Retina (tissue), 1 donor: ENCODE measurements at places on chromosomes 5 and 9.

DNA sequence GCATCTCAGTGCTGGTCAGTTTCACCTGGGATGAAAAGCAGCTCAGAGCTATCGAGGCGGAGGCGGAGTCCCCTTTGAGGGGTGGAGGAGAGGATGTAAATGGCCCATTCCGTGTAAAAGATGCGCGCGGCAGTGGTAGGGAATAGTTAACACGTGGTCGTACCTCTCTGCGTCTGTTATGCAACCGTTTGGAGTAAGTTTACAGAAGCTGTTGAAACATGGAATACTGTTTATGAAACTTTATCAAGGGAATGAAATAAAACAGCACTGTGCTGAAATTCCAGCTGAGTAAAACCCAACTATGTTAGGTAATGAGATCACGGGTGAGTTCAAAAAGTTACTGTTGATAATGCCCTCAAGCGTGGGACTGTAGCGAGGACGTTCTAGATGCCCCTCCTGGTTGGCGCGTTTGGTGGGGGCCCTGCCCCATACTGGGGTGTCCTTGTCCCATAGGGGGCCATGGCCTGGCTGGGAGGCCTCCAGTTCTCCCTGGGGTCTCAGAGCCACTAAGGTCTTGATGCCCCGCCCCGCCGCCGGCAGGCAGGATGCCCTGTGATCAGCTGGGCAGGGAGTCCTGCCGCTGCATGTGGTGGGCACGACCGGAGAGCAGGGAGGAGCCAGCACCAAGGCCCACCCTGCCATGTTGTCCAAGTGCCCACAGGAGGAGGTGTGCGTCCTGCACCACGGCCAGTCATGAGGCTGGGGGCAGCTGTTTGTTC, 90.9 kb downstream of the COL5A1 start:
- DNase-seq = no peak

- no peak for DNase-seq
Observed at GRCh38 chr9:127166651-127167524, 44.5 kb upstream of the ANGPTL2 start.

GRCh38 chr5:60638300-60638699, 61.7 kb downstream of the DEPDC1B start:
- no peak for DNase-seq

- DNase-seq = no peak
Observed at GRCh38 chr5:1343931-1344901, 683 bp downstream of the CLPTM1L start.

GRCh38 chr9:6631207-6631512, 14.4 kb downstream of the GLDC start:
- DNase-seq = no peak

DNA sequence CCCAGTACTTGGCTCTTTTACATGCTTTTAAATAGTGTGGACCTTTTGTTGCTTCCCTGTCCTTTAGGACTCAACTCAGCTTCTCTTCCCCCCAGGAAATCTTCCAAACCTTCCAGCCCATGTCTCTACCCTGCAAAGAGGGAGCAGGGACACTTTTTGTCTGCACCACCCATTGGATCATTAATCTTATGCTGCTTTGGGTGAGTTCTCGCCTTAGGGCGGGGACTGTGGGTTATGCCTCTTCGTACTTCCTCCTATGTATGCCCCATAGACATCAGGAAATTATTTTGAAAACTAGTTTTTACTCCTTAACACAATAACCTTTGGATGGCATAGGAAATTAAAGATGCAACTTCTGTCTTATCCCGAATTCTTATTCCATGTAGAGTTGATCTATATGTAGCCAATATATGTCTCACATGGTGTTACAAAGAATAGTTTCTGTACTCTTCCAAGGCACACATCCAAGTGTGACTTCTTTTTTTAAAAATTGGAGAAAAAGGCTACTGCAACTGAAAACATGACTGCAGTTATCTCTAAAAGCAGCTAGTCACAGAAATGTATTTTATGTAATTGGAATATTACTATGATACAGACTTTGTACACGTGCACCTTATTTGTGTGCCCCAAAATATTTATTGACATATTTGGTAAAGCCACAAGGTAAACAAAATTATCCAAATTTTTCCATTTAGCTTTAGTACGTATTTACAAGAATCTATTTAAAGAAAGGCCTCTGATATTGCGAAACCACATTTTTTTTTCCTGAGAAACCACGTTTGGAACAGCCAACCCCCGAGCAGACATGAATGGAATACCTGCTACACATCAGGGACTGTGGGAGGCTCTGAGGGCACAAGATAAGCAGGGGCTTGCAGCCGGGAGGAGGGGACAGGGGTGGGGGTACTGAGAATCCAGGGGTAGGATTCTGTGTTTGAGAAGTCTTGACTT, 133.6 kb downstream of the WDR41 start:
- DNase-seq = no peak

GRCh38 chr5:107149243-107150005, 521.3 kb downstream of the EFNA5 start:
- DNase-seq = no peak

GRCh38 chr5:43007911-43008362, 32.2 kb downstream of the ANXA2R start:
- DNase-seq = peak; percentile 94

- no peak for DNase-seq
Observed at GRCh38 chr9:7237473-7238246, 479.9 kb downstream of the KDM4C start.

GRCh38 chr5:171312129-171312974, 3.3 kb downstream of the TLX3 start:
- peak; percentile 66 for DNase-seq

- DNase-seq = no peak
Observed at GRCh38 chr9:88198341-88198807, 60.1 kb upstream of the SPATA31C2 start.

- peak; percentile 65 for DNase-seq
Observed at GRCh38 chr9:33225319-33226147, 14.4 kb upstream of the SPINK4 start.

DNA sequence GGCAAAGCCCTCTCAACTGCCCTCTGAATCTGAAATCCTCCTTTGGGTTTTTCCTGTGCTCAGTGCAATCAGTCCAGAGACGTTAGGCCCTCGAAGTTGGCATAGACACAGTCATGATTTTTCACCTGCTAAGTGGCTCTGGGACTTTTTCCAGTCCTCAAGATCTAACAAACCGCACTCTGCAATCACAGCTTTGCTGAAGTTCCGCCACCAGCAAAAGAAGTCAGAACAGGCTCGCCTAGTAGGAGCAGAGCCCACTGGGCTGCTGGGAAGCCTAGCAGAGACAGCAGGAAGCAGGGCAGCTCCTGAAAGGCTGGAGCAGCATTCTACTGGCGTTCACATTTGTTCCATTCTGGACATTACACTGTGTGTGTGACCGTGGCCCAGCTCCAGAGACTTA, 222.8 kb upstream of the KIF2A start:
- DNase-seq = no peak

DNA sequence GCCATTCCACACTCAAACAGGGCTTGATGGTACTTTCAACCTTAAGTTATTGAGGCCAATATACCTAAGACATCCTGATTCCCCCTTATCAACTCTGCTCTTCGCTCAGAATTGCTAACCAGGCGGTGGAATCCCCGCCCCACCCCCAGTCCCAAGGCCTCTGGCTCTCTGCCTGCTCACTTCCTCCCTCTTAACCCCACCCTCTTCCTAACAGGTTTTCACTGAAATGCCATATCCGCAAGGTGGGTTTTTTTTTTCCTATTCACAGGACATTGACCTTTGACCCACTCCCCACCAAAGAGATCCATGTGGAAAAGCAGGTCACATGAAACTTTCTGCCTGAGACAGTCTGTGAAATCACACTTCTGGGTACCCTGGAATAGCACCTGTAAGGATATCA, 66.6 kb upstream of the IFNK start:
- no peak for DNase-seq

DNA sequence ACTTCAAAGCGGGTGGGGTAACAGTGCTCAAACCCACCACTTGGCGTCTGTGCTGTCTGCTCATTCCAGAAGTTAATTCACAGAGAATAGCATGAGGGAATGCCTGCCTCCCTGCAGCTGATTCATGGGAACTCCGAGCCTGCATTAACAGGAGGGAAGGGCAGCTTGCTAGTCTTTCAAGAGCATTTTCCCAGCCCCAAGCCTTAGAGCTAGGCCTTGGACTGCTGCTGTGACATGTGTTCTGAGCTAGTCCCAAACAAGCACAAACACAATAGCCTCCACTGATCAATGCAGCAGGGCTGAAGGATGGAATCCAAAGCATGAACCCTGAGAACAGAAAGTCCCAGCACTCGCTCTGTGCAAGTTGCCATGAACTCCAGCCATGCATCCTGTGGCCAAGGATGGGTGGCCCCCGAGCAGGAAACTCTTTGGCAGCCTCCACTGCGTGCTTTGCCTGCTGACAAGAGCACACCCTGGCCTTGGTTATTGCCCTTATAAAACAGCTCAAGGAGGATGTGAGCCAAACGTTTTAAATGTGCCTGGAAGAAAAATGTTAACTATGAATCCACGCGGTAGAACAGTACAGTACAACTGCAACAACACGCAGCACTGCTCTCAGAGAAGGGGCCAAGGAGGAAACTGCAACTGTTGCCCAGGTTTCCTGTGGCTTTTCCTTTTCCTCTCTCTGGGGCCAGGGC, 653.1 kb upstream of the KLF4 start:
- DNase-seq = peak; percentile 78

DNA sequence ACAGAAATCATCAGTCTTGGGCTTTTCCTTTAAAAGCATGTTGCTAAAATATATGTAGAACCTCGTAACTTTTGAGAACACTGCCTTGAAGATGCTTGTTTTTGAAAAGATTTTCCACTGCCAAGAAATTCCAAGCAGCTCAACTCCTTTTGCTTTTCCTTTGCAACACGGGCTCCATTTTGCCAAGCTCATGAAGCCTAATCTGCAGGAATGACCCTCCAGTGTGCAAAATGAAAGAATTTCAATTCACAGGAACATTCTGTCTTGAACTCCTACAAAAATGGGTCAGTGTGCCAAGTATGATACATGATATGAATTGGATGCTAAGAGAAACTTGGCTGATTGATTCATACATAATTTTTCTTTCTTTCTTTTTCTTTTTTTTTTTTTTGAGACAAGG, 35.4 kb upstream of the ERCC6L2 start:
- no peak for DNase-seq

- peak; percentile 16 for DNase-seq
Observed at GRCh38 chr5:78162253-78162862, 132.1 kb downstream of the AP3B1 start.

DNA sequence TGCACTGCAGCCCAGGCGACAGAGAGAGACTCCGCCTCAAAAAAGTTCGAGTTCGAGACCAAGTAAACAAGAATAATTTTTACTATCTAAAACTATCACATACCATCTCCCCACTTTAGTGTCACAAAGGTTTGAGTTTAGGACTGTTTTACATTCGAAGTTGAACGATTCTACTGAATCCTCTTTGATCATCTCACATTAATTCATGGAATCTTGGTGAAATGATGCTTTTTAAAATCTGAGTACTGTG, 715 bp upstream of the RPS6 start:
- DNase-seq = no peak

GRCh38 chr9:115024925-115025535, 92.9 kb downstream of the TNC start:
- DNase-seq = no peak

DNA sequence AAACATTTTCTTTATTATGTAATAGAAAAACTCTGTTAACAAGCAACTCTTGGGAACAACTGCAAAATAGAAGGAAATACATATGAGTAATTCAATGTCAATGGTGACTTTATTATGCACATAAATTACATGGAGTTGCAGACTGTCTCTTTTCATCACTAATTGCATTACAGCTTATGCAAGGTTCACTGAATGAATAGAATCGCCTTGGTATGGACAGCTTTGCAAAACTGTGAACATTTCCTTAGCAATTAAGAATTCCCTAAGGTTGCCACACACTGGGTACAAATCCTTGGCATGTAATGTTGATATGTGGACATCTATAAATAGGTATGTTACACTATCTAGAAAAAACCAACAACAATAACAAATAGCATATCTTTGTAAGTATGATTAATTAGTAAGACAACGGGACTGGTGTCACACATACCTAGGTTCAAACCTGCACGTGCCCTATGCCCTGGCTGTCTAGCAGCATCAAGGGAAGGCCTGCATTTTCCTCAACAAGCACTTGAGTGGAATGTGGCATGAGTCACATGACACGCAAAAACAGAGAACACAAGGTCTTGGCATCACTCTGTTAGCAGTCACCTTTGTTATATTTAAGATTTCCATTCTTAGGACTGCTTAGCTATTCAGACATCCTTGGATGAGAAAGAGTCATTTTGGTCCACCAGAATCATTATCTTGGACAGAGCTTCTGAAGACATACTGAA, 263.9 kb downstream of the CTNND2 start:
- DNase-seq = peak; percentile 26

DNA sequence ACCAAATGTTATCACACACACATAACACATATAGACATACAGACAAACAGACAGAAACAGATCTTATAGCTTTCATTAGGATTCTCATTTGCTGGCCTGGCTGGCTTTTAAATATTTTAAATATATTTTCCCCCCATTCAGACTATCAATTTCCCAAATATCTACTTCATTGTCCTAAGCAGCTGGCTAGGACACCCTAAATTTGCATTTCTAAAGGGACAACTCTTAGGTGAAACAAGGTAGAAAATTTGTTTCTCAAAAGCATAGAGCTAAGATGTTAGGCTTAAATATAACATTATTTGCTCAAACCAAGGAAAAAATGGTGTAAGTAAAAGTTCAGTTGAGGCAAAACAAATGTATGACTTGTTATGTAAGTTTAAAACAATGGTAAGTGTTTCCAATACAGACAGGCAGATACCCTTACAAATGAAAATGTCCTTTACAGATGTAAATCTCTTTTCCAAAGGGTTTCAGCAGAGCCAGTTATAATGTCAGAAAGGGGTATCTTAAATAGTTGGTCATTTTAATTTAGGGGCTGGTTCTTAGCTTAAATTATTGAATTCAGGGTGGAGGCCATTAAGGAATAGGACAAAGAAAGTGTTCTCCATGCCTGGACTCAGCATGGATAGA, 522.8 kb downstream of the DMRTA1 start:
- DNase-seq = no peak

- DNase-seq = no peak
Observed at GRCh38 chr5:143758750-143759149, 53.2 kb upstream of the HMHB1 start.

DNA sequence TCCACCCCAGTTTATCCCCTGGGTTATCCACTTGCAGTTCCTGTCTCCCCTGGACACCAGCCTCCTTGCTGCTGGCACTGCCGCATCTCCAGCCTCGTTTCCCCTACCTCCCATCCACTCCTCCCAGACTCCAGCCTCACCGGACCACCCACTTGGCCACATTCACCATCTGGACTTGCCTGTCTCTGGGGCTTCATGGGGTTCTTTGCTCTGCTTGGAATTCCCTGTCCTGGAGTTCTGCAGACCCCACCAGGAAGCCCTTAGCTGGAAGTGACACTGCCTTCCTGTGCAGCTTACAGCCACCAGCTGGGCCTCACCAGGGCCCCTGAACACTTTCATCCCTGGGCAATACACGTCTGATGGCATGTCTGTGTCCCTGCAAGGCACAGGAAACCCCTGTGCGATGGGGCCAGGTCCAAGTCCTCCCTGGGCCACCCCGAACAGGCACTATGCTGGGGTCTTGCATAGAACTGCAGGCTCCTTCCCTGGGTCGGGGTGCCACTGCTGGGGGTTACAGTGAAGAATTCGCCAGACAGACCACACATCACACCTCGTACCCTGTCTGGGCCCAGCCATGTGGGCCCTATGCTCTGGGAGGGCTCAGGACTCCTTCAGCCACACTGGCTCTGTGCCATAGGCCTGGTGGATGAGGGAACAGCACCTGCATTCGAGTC, 3.0 kb downstream of the FLT4 start:
- DNase-seq = no peak
